ENCODE measurements at places on chromosomes 2 and 18.

DNA sequence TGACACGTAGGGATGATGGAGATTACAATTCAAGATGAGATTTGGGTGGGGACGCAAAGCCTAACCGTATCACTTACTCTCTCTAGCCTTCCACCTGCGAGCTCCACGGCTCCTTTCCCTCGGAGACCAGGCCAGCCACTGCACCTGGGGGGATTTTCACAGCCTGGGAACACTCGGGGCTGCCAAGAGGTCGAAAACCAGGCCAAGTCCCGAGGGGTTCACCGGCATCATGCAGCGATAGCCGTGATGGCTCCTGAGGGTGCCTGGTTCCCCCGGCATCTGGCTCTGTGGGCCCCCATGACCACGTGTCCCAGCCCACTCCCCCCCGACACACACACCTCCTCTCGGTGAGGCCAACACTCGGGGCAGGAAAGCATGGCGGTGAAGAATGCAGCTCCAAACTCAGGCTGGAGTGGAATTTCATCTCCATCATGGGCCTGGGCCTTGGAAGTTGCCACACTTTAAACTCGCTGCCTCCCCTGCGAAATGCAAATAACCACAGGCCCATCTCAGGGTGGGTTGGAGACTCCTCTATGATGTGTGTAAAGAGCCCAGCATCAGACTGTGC lies 32.6 kb downstream of the ADCY3 start:
- DNase-seq, result no peak

DNA sequence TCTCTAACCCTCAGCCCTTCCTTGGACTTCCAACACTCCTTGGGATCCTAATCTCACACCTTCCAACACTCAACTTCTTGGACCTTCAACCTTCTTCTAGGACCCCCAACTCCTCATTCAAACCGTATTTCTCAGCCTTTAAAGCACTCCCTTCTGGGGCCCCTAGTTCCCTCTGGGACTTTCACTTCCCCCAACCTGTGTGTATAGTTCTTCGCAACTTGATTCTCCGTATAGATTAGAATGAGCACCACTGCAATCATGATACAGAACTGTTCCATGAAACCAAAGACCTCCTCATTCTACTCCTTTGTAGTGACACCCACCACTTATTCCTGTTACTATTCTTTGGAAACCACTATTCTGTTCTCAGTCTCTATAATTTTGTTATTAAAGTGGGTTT lies 62.0 kb upstream of the NFU1 start:
- DNase-seq, result no peak

GRCh38 chr2:203579730-203580129 lies 44.6 kb upstream of the RAPH1 start:
- DNase-seq, result no peak

- DNase-seq, result no peak
These were observed 3.0 kb upstream of the FOSL2 start for GRCh38 chr2:28389399-28390240.

GRCh38 chr2:11248-11941 lies 34.9 kb downstream of the FAM110C start:
- peak; percentile 8 for DNase-seq

DNA sequence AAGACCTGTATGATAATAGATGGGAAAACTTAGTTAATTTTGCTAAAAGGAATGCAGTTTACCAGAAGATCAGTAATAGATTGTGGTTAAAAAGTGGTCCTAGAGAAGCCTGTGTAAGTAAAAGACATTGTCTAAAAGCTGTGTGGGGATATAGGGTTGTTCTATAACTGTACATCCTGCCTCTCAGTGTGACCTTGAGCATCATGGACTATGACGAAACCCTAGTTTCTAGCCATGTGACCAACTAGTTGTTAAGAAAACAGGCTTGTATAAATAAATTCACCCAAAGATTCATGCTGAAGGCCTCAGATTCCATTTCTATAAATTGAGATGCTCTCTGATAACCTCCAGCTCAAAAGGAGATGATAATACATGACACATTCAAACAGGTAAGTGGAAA lies 160.7 kb downstream of the IKZF2 start:
- DNase-seq, result no peak

GRCh38 chr2:226782092-226782713 lies 17.4 kb downstream of the IRS1 start:
- no peak for DNase-seq

DNA sequence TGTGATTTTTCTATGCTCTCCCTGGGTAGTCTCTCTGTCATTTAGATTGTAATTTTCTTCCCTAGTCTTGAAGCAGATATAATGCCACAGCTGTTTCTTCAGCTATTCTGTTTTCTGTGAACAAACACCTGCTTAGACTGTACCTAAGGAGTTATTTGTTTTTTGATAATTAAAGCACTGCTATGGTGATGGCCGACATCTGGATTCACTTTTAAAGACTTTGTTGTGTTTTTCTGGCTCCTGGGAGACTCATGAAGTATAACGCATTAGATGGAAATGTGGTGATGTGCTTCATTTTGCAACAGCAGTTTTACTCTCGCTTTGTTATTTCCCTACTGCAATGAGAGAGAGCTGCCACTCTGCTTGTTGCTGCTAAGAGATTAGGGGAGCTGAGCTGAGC lies 15.7 kb upstream of the C2orf69 start:
- no peak for DNase-seq

- no peak for DNase-seq
These were observed 309.0 kb downstream of the RDH14 start for GRCh38 chr2:18251486-18251885.

- no peak for DNase-seq
These were observed 305.9 kb upstream of the SALL3 start for GRCh38 chr18:78673516-78674321.

DNA sequence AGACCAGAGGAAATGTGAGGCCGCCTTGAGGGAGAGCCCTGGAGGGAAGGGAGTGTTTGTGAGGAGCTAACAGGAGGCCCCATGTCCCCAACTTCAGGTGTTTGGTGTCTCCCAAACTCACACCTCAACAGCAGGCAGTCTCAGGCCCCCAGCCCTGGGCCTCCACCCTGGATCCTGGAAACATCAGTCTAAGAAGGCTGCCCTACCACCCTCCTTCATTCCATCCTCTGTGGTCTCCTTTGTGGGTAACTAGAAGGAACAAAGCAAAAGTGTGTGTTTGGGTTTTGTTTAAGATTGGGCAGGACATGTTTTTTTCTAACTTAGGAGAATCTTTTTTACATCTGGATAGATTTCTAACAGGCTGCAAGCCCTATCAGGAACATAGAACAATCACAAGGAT lies 404.3 kb downstream of the BCL11A start:
- no peak for DNase-seq

- no peak for DNase-seq
These were observed 74.5 kb downstream of the AP1S3 start for GRCh38 chr2:223762853-223763252.

GRCh38 chr18:79852561-79853302 lies 55.0 kb downstream of the KCNG2 start:
- DNase-seq, result no peak

DNA sequence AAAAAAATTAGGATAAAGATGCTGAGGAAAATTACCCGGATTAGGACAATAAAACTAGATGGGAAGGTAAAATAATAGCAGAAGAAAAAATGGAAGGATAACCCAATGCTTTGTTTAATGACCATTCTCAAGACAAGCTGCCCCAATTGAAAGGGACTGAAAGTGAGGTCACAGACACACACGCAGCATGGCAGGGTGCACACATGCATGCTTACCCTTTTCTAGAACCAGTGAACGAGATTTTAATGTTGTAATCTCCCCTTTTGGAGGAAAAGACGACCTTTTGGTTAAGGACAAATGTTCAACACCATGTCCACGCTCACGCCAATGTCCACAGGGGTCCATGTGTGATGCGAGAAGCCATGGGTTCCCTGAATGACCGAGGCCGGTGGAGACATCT lies 70.9 kb downstream of the DDX1 start:
- DNase-seq, result no peak

GRCh38 chr2:55239656-55240222 lies 7.3 kb downstream of the RPS27A start:
- no peak for DNase-seq

DNA sequence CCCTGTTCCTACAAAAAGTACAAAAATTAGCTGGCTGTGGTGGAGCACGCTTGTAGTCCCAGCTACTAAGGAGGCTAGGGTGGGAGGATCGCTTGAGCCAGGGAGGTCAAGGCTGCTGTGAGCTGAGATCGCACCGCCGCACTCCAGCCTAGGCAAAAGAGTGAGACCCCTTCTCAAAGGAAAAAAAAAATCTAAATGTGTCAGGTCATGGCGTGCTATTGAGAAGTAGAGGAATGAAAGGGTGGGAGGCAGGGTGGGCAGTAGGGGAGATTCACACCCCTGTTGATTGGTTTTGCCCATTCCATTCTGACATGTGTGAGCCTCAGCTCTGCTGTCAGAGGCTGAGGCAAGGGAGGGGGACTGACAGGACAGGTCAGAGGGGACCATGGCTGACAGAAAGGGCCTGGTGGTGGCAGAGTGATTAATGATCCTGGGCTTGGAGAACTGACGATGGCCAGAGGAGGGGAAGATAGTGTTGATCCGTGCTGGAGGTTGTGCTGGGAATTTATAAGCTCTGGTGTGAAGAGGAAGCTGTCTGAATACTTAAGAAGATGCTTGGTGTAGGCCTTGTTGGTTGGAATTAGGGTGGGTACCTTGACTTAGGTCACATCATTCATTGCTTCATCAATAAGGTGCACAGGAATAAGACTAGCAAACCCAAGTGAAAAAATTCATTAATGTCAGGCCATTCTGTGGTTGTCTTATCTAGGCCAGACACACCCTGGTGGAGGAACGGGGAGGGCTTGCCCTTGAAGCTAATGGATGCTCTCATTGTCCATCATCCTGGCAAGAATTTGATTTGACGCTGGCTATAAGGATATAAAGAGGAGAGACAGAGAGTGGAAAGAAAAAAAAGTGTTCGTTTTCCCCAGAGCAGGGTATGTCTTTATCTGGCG lies 19.1 kb upstream of the SMARCAL1 start:
- no peak for DNase-seq

DNA sequence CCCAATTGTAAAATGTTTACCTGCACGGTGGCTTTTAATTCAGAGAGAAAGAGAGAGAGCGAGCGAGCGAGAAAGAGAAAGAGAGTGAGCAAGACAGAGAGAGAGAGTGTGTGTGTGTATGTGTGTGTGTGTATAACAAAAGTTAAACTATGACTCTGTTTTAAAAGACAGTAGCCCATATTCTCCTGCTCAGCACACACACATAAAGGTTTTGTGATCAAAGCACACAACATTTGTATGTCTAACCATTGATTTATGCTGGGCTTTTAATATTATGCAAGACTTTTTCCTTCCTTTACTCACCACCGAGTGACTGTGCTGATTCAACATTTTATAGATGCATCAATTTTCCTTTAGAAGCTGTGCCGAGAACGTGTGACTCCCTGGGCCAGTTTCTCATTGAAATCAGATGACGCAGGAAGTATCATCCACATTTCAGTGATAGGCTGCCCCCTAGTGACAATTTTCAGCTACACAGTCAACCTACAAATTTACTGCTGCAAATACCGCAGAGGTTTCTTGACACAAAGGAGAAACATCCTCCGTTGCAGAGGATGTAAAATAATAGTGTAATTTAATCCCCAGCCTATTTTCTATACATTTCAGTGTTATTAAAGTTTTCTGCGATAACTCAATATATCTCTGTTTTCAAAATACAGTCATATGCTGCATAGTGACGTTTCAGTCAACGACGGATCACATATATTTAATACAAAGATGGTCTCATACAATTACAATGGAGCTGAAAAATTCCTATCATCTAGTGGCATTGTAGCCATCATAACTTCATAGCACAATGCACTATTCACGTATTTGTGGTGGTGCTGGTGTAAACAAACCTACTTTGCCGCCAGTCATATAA lies 165.9 kb upstream of the TANK start:
- DNase-seq, result peak; percentile 71
